NCI-H2081 treated with DMSO at 0.1 percent for 48 hours (cell line): ENCODE measurements at places on chromosomes 1 and 21.

- no peak for DNase-seq
Measured at GRCh38 chr1:111968511-111968910, 21.0 kb downstream of the KCND3 start.

GRCh38 chr21:44376606-44377005 lies 23.2 kb downstream of the TRPM2 start:
- no peak for DNase-seq

GRCh38 chr1:175147569-175147968 lies 45.0 kb downstream of the KIAA0040 start:
- no peak for DNase-seq

DNA sequence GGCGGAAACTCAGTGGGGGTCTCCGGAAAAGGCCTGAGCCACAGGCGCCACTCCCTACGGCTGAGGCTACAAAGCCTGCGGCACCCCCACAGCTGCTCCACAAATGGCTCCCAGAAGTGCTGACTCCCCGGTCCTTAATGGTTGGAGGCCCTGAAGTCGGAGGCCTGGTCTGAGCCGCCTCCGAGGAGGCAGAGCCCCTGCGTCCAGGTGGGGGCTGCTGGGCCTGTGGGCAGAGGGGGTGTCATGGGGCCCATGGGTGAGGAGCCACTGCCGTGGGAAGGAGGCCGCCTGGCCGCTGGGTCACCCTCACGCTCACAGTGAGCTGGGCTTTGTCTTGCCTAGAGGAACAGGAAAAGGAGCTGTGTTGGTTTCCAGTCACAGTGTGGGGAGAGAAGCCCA lies 12.4 kb upstream of the COL18A1 start:
- no peak for DNase-seq

GRCh38 chr21:25676451-25676850 lies 37.4 kb downstream of the JAM2 start:
- no peak for DNase-seq

DNA sequence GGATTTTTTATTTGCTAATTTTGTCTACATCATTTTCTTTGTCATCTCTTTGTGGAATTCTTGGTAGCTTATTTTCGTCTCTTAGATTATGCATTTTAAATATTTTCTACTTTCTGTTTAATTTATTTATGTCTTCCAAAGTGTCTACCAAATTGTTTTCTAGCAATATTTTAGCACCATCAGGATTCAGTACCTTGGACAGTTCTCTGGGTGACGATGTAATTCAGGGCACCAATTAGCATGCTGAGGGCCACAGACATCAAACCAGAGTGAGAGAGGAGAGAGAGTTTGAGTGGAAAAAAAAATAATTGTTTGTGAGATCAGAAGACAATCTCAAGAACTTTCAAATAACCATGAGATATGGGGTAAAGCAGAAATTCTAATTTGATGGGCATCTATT lies 169.8 kb upstream of the CXADR start:
- no peak for DNase-seq

DNA sequence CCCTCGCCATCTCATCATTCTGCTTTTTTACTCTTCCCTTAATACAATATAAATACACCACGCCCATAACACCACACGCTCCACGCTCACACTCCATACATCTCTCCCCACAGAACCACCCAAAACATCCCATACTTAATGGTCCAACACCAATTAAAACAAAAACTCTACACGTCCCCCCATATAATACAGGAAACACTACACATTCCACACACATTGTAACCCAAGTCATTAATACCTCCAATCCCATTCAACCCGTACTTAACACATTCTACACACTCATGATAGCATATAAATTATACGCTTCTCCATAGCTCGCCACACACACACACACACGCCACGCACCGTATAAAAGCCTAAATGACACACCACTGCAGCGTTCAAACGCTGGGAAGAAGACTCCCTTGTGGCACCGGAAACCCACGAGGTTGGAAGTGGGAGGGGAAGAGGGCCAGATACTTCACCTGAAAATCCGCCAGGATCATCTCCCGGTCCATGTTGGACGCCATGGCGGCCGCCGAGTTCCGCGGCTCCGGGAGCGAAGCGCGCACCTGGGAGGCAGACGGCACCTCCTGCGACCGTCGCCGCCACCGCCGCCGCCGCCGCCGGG lies 659 bp downstream of the FAF1 start:
- DNase-seq, result no peak

DNA sequence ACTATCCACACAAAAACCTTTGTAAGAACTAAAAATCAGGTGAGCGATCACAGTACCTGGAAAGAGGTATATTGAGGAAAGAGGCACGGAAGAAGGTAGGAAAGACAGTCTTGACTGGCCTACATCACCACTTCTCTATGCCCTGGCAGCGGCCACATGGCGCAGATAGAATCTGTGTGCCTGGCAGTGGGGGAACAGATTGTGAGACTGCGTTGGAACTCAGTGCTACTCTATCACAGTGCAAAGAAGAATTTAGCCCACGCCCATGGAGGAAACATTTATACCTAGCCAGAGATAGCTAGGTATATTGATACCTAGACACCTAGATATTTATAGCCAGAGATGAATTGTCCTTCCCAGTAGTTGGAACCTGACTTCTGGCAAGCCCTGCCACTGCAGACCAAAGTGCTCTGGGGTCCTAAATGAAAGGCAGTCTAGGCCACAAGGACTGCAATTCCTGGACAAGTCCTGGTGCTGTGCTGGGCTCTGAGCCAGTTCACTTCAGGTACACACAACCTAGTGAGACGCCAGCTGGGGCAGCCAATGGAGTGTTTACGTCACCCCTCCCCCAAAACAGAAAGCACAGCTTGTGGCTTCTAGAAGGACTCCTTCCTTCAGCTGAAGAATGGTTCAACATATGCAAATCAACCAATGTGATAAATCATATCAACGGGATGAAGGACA lies 51.9 kb downstream of the DHX9 start:
- peak; percentile 35 for DNase-seq

GRCh38 chr1:35359995-35360394 lies 91.5 kb downstream of the ZMYM4 start:
- no peak for DNase-seq

DNA sequence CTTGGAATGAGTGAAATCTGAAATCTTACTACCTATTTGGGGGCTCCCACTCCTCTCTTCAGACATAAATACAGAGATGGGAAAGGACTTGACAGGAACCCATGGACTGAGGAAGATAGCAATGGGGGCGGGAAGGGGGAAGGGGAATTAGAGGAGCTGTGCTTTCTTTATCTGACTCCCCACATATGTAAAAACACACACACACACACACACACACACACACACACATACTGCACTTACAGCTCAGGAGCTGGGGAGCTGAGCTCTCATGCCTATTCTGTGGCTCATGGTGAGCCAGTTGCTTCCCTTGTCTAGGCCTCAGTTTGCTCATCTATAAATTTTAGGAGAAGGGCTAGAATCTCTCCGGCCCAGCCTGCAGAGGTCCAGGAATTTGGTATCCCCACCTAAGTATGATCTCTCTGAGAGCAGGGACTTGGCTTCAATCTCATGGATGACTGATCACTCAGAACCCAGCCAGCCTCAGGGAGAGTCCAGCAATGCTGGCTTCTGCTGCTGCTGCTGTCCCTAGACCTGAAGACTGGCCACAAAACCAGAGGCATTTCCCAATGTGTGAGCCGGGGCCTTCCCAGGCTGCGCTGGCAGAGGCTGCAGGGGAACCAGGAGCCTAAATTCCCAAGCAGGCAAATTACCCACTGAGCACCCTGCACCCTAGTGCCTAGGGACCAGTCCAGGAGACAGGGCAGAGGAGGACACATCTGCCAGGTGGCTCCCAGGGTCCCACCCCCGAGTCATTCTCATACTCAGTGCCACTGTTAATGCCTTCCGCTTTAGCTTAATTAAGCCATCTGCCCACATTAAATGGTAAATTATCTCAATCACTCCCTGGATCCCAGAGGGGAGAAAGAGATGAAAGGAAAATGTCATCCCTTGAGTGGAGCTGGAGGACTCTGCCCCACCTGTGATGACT lies 57.5 kb upstream of the RBM15 start:
- no peak for DNase-seq

GRCh38 chr1:247268390-247269045 lies 12.6 kb downstream of the VN1R5 start:
- no peak for DNase-seq

GRCh38 chr21:34072145-34073031 lies 990 bp upstream of the MRPS6 start:
- no peak for DNase-seq

- no peak for DNase-seq
Measured at GRCh38 chr1:201763455-201764140, 65.4 kb upstream of the IPO9 start.

DNA sequence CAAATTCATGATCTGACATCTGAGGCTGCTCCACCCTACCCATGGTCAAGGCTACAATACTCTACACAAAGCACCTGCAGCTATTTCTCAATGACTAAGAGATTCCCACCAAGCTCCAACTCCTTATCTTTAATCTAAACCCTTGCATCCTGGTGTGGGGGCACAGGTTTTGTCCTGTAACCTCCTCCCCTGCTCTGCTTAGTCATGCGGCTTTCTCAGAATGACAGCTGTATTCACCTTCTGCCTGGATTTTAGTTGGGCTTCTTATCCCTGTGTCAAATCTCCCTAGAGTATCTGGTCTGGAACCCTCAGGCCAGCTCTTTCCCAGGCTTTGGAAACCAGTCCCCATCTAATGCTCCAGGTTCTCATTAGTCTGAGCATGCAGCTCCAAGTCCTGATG lies 159.0 kb downstream of the BARHL2 start:
- no peak for DNase-seq

DNA sequence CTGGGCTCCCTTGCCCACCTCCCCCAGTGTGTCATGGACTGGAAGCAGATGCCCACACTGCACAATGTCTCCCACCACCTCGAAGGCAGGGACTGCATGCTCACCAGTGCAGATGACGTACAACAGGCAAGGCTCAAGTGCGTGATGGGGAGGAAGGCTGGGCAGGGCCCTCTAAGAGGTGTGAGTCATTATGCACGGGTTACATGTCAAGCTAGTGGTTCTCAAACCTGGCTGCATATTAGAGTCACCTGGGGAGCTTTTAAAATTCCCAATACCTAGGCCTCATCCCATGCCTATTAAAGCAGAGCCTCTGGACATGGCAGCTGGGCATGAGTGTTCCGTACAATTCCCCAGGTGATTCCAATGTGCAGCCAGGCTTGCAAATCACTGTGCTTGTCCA lies 137.9 kb upstream of the NGF start:
- no peak for DNase-seq

- DNase-seq, result no peak
Measured at GRCh38 chr21:24955275-24955961, 651.9 kb downstream of the MRPL39 start.

- DNase-seq, result no peak
Measured at GRCh38 chr1:116234429-116234828, 123.2 kb downstream of the MAB21L3 start.

- no peak for DNase-seq
Measured at GRCh38 chr1:62423580-62424242, 13.1 kb upstream of the USP1 start.

- DNase-seq, result no peak
Measured at GRCh38 chr1:29671446-29672356, 435.4 kb downstream of the PTPRU start.

GRCh38 chr1:244239261-244239770 lies 188.2 kb downstream of the ZBTB18 start:
- DNase-seq, result no peak

GRCh38 chr1:119632841-119633240 lies 15.2 kb downstream of the ZNF697 start:
- no peak for DNase-seq

DNA sequence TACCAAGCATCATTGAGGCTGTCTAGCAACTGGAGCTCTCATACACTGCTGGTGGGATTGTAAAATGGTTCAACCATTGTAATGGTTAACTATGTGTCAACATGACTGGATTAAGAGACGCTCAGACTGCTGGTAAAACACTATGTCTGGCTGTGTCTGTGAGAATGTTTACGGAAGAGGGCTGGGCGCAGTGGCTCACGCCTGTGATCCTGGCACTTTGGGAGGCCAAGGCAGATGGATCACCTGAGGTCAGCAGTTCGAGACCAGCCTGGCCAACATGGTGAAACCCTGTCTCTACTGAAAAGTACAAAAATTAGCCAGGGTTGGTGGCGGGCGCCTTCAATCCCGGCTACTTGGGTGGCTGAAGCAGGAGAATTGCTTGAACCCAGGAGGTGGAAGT lies 4.8 kb upstream of the FCRLA start:
- no peak for DNase-seq

- DNase-seq, result no peak
Measured at GRCh38 chr1:112806090-112806642, 91.0 kb upstream of the PPM1J start.

- DNase-seq, result no peak
Measured at GRCh38 chr1:47696737-47697441, 259.0 kb downstream of the FOXD2 start.

DNA sequence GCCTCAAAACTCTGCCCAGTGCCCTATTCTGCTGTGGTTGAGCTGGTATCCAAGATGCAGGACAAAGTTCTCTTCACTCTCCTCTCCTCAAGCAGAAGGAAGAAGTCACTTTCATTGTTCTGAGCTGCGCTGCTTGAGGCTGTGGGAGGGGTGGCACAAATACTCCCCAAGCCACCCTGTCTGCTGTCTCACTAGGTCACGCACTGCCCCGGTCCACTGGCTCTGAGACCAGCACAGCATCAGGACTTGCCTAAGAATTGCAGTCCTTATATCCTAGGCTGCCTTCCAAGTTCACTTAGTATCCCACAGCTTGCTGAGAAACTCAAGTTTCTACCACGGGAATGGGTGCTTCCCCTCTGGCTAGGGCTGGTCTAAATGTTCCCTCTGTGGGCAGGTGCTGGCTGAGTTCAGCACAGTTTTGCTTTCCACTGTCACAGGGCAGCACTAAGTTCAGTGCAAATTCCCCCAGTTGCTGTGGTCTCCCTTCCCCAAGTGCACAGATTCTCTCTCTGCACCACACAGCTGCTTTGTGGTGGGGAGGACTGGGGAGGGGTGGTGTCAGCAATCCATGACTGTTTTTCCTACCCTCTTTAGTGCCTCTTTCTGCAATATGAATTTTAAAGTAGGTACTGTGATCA lies 32.4 kb downstream of the SLC9C2 start:
- DNase-seq, result no peak

DNA sequence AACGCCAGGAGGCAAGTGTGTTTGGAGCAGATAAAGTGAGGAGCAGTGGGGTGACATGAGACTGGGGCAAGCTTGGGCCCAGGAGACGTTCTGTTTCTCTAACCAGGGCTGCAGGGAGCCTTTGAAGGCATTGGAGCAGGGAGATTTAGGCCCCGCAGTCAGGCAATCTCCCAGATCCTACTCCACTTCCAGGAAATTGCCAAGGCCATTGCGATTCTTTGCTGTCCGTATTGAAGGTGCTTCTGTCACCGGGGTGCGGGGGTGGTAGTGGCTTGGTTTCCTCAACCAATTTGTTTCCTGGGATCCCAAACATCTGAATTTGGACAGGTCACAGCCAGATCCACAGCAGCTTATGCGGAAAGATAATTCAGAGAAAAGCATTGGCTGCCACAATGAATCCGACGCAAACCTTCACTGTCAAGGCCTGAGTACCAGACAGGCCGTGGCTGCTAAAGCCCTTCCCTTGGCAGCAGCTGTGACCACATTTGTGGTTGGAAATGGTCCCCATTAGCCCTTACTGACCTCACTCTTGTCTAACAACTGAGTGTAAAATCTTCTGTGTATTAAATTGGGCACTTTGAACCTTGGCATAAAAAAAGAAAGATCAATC lies 385.6 kb downstream of the PTPRU start:
- DNase-seq, result no peak
